ENCODE measurements at places on chromosomes 7 and 10. TPM values are rescaled to one million over a fixed set of nuclear protein-coding genes. Genes with fewer than 3 reads are reported as not detected.

The NPFFR1 gene
- total RNA-seq = not detected

The AGK gene
- total RNA-seq = 79.0 TPM

The KAZALD1 gene
- total RNA-seq = 0.47 TPM

The RBP3 gene
- not detected for total RNA-seq

The DEPP1 gene
- 4.4 TPM for total RNA-seq

The UBE3C gene
- 63.8 TPM for total RNA-seq

The AOC1 gene
- not detected for total RNA-seq

The SPDYE11 gene
- total RNA-seq = not detected

The LRRD1 gene
- total RNA-seq = not detected

The SPDYE18 gene
- total RNA-seq = 1.3 TPM

The PARD3 gene
- total RNA-seq = 0.93 TPM

The BTBD16 gene
- total RNA-seq = not detected

The STK31 gene
- 0.10 TPM for total RNA-seq

The CNPY1 gene
- total RNA-seq = not detected

The CALML3 gene
- total RNA-seq = not detected

The HOXA2 gene
- not detected for total RNA-seq

The PDZD7 gene
- total RNA-seq = 0.71 TPM

The SP4 gene
- 46.8 TPM for total RNA-seq

The LIPM gene
- total RNA-seq = not detected

The SAP25 gene
- 20.9 TPM for total RNA-seq

The WNT8B gene
- 0.20 TPM for total RNA-seq

The C10orf105 gene
- total RNA-seq = 0.42 TPM

The DUS4L gene
- 11.2 TPM for total RNA-seq

The CLDN4 gene
- not detected for total RNA-seq

The ERVW-1 gene
- not detected for total RNA-seq

The NKX1-2 gene
- not detected for total RNA-seq

The GRID1 gene
- not detected for total RNA-seq

The NAMPT gene
- total RNA-seq = 99.6 TPM

The ANXA8L1 gene
- total RNA-seq = 0.22 TPM

The PNLIP gene
- total RNA-seq = not detected

The POM121L12 gene
- total RNA-seq = not detected

The DNAJC12 gene
- 8.7 TPM for total RNA-seq

The TAF3 gene
- total RNA-seq = 16.6 TPM

The HOXA5 gene
- total RNA-seq = not detected

The MPP7 gene
- total RNA-seq = 3.6 TPM

The EBF3 gene
- total RNA-seq = not detected

The SPDYE5 gene
- total RNA-seq = not detected

The RNF133 gene
- total RNA-seq = not detected

The NKX2-3 gene
- total RNA-seq = not detected

The GNAT3 gene
- not detected for total RNA-seq

The ZNF22 gene
- total RNA-seq = 31.4 TPM

The ZNF853 gene
- 0.27 TPM for total RNA-seq

The MRPS24 gene
- total RNA-seq = 74.4 TPM

The CRYGN gene
- total RNA-seq = not detected

The ZSCAN21 gene
- 8.7 TPM for total RNA-seq

The SGPL1 gene
- total RNA-seq = 29.4 TPM

The LSM8 gene
- total RNA-seq = 49.9 TPM

The KIAA1217 gene
- 4.6 TPM for total RNA-seq

The VIPR2 gene
- 0.56 TPM for total RNA-seq
